ENCODE measurements at places on chromosomes 1 and 21. TPM values are rescaled to one million over a fixed set of nuclear protein-coding genes. Genes with fewer than 3 reads are reported as not detected.

DNA sequence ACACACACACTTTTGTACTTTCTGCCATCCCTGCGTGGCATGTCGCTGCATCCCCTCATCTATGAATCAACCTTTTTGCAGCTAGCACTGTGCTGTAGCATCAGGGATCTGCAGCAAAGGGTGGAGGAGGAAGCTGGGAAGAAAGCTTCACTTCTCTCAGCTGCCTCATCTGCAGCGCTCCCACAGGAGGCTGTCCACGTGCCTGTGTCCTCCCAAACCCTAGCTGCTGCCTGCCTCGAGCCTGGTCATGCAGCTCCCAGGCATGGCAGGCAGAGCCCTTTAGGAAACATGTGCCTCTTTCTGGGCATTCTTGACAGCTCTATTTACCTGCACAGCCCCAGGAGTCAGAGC is 262.1 kb upstream of the SGIP1 start:
- DNase-seq, result peak; percentile 75

GRCh38 chr1:94643819-94644218 is 102.3 kb upstream of the F3 start:
- DNase-seq, result no peak

Gene EPHA8
- 4.8 TPM for total RNA-seq

DNA sequence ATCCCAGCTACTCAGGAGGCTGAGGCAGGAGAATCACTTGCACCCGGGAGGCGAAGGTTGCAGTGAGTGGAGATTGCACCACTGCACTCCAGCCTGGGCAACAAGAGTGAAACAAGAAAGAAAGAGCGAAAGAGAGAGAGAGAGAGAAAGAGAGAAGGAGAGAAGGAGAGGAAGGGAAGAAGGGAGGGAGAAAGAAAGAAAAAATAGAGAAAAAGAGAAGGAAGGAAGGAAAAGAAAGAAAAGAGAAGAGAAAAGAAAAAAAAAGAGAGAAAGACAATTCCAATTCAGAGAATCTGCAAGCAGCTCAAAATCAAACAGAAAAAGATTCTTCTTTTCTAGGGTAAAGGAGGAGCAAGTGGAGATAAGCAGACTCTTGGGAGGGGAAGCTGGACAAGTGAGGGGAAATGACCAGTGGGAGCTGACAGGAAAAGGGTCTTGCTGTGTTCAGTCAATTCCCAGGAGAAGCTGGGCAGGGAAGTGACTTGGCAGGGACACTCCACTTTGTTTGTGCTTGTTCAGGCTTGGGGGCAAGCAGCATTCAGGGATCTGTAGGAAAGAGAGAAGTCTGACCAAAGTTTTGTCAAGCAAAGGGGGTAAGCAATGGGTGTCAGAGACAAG is 3.6 kb upstream of the CAPN2 start:
- DNase-seq, result no peak

Gene APCS
- not detected for total RNA-seq

Gene KIF14
- total RNA-seq, result 0.68 TPM

DNA sequence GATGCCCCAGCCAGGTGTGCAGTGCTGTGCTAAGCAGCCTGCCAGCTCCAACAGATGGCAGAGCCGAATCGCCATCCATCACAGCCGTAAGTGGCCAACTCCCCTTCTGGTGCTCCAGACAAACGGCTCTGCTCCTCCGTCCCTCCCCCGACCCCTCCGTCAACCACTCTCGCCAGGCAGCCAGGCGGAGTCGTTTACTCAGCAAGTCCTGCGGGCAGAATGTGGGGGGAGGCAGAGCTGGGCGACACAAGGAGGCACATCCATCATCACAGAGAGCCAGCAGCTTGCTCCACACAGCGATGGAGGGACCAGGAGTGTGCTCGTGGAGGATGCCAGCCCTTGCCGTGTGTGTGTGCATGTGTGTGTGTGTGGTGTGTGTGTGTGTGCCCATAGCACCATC is 206.6 kb upstream of the GRIK3 start:
- no peak for DNase-seq

GRCh38 chr1:152859696-152860095 is at the start of gene LCE7A:
Gene LCE7A (plus strand): TSS chr1:152859996. CDS start chr1:152860698, 702 bp downstream.
- DNase-seq, result no peak

Gene OPTC
- not detected for total RNA-seq

DNA sequence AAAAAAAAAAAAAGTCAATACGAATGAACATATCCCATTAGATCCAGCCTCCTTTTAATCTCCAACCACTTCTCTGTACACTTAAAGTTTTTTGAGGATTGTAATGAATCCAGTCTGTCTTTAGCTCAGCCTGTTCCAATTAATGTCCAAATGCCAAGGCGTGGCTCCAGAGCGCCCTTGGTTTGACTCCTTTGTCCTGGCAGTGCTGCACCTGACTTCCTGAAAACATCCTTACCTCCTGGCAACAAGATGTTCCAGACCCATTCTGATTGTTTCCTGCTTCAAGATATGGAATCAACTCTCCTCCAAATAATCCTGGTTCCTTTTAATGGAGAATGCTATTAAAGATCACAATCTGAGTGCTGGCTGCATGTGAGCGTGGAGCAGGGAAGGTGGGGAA is 74.1 kb upstream of the FAM20B start:
- no peak for DNase-seq

Gene APOBEC4
- total RNA-seq, result not detected

GRCh38 chr1:94191216-94191615 is 46.2 kb downstream of the ARHGAP29 start:
- no peak for DNase-seq

- DNase-seq, result peak; percentile 24
Measured at GRCh38 chr1:111967886-111968285, 21.6 kb downstream of the KCND3 start.

Gene AUNIP
- 1.3 TPM for total RNA-seq

- peak; percentile 55 for DNase-seq
Measured at GRCh38 chr1:116763787-116764465, 9.7 kb downstream of the CD2 start.

DNA sequence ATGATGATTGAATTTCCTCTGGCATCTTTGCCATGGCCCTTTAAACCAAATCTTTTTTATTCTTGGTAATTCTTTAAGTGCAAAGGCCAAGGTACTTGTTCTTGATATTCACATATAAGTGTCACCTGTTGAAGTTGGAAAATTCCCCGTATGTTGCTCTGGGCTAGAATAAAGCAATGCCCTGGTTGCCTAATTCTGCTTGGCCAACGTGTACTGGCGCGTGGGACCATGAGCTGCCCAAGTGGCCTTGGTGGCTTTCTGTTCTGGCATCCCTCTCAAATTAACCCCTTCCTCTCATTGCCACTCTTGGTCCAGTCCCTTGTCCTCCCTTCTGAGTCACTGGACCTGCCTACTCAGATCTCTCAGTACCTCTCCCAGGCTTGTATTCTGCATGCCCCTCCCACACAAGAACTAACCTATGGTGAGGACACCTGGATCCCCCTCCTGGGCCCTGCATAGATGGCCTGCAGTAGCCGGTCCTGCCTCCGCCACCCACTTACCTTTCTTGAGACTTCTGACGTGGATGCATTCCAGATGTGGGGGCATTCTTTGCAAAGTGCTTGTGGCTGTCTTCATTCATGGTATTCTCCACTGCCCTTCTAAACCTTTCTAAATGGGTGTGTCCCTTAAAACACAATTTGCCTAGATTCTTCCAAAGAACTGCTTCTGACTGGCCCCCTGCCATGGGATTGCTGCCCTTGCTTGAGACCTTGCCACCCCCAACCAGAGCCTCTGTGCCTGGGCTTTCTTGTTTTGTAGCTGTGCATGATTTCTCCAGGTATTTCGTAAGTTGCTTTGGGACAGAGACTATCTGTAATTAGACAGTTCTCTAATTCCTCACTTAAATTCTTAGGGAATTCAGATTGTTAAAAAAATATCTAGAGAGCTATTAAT is 152.4 kb downstream of the GALNT2 start:
- no peak for DNase-seq

Gene ANGPTL7
- not detected for total RNA-seq

- DNase-seq, result no peak
Measured at GRCh38 chr1:200626853-200627534, 6.4 kb upstream of the KIF14 start.

Gene SLC25A34
- total RNA-seq, result 2.5 TPM
